Stimulated activated CD4-positive, alpha-beta T cell treated with anti-CD3 and anti-CD28 coated beads, Interleukin-12 subunit alpha, Interleukin-12 subunit beta, amount 100 ng/mL, for 48 hours (primary cell): ENCODE measurements at places on chromosomes 4 and X.

DNA sequence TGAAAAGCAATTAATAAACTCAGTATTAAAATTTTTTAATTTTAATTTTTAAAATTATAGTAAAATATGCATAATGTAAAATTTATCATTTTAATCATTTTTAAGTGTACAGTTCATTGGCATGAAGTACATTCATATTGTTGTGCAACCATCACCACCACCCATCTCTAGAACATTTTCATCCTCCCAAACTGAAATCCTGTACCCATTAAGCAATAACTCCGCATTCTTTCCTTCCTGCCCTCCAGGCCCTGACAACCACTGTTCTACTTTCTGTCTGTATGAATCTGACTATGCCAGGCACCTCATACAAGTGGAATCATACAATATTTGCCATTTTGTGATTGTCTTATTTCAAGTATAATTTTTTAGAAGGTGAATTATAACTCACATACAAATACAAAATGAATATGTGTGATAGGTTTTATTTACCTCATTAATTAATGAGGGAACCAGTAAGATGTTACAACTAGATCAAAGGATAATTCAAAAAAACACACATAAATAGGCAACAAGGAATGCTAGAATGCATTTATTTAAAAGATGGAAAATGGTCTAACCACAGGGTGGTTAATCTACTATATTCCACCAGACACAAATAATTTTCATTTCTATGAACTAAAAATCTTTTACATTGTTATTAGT is 13.1 kb upstream of the AFF1 start:
- DNase-seq = no peak

- DNase-seq = no peak
Measured at GRCh38 chr4:73687421-73687820, 52.9 kb upstream of the CXCL8 start.

DNA sequence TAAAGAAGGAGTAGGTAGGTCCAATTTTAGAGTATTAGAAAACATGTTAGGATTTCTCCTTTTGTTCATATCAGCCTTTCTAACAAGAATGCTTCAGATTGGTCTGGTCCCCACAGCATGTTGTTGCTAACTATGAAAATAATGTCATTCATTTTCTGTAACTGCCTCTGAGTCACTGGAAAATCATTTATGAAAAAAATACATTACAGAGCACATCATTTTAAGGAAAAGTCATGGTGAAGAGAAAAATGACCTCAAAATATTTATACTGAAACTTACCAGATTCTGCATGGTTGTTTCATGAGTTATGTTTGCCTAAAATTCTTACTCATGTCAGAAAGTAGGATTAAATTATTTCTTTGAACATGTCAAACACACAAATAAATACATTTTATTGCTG is 35.2 kb downstream of the DTHD1 start:
- no peak for DNase-seq

DNA sequence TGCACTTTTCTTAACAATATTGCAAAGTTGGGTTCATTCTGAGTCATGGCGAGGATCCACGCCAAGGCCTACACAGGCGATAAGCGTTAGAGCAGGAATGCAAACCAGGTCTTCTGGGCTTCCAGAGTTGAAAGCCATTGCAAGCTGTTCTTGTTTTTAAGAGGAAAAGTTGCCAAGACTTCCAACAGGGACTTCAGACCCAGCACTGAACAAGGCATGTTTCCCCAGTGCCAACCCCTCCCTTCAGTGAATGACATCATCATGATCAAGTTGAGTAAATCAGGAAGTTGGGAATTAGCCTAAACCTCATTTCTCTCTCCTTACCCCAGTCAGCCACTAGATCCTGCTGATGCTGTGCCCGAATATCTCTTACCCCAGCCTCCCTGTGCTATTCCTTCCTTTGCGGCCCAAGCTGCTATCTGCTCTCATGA is 355.1 kb downstream of the HS3ST1 start:
- no peak for DNase-seq

DNA sequence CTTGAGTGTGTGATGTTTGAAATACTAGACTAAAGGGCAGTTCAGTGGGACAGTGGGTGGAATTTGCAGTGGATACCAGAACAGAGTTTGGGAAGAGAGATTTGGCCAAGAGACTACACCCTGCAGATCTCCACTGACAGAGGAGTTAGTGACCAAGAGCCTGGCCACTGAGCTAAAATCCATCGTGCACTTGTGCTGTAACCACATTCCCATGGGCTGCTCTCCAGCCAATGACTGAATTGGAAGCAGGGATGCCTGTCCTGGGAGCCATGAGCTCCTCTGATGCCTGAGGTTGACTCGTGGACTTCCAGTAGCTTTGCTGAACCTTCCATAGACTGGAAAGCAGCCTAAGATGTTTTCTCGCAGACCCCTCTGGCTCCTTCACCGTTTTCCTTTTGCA is 296.1 kb downstream of the TRIML1 start:
- DNase-seq = no peak

GRCh38 chr4:124833831-124834505 is 121.4 kb upstream of the ANKRD50 start:
- no peak for DNase-seq

GRCh38 chrX:47483306-47484268 is 565 bp upstream of the ZNF41 start:
- no peak for DNase-seq

- no peak for DNase-seq
Measured at GRCh38 chr4:143344041-143344440, 7.4 kb downstream of the GAB1 start.

DNA sequence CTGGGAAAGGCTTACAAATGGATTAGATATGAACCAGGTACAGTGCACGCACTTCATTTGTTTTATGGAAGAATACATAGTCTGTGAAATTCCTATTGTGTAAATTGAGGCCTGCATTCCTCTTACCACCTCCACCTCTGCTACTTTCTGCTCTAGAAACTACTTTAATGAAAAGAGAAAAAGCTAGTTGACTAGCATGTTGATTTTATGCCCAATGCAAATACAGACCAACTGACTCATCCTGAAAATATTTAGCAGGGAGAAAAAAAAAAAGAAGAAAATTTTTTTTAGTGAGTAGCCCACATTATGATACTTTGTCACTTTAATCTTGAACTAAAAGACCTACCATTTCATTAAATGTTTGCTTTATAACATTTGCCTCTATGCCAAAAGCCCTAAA is 41.2 kb downstream of the DCLK2 start:
- DNase-seq = no peak

DNA sequence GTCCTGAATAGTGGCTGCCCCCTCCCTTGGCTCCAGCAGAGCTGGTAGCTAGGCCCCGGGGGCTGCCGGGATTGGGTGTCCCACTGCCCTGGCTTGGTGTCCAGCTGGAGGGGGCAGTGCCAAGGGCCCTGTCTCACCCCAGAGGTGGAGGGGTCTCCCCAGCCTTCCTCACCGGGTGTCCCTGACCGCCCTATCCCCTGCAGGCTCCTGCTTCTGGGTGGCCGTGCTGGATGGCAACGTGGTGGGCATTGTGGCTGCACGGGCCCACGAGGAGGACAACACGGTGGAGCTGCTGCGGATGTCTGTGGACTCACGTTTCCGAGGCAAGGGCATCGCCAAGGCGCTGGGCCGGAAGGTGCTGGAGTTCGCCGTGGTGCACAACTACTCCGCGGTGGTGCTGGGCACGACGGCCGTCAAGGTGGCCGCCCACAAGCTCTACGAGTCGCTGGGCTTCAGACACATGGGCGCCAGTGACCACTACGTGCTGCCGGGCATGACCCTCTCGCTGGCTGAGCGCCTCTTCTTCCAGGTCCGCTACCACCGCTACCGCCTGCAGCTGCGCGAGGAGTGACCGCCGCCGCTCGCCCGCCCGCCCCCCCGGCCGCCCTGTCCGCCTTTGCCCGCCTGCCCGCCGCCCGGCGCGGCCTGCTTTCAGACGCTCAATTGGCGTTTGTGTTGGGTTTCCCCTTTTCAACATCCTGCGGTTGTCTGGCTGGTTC is 4.6 kb downstream of the NAT8L start:
- no peak for DNase-seq

GRCh38 chr4:36254371-36254770 is 10.1 kb upstream of the ARAP2 start:
- no peak for DNase-seq

DNA sequence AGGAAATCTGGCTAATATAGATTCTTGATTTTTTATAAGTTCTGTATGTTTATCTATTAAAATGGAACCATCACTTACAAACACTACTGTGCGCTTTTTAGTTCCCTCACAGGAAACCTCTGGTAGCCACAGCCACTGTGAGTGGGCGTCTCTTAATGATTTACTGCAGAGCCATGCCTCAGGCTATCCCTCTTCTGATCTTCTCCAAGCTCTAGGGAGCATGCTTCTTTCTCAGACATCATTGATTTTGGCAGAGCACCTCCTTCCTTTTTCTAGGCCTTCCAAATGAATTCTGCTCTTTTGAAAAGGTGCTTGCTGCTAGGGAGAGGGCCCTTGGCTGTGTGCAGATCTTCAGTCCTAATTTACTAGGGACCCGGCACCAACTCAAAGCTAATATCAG is 61.1 kb upstream of the STS start:
- no peak for DNase-seq

DNA sequence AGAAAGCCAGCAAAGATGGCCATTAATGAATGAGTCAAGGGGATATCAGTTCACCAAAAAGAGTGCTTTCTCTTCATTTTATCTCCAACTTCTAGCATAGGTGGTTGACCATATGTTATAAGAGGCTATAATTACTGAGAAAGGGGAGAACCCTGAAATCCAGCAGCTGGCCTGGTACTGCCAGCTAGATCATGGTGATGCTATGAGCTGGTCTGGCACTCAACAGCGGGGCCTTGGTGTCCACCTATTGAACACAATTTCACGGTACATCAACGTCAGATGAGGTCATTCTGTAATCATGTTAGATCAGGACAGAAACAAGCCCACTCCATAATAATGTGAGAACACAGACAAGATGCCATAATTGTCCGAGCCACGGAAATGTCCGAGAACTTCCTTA is 1644.8 kb upstream of the PCDH7 start:
- no peak for DNase-seq

- no peak for DNase-seq
Measured at GRCh38 chr4:102423375-102423774, 77.8 kb upstream of the NFKB1 start.

GRCh38 chr4:181147416-181147951 is 1095.7 kb upstream of the TENM3 start:
- DNase-seq = no peak

GRCh38 chr4:89356086-89356485 is 48.5 kb upstream of the GPRIN3 start:
- no peak for DNase-seq

DNA sequence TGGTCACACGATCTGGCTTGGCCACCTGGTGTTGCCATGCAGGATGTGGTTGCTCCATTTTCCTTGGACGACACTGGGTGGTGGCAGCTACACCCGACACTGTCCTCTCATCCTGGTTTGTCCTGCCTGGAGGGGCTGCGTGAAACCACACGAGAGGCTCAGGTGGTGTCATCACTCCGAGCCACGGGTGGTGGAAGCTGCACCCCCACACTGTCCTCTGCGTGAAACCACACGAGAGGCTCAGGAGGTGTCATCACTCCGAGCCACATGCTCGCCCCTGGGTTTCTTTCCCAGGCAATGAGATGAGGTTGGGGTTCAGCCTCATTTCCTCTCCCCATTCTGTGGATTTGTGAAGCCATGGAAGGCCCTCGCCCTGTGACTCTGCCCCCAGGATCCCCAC is 34.3 kb downstream of the WFS1 start:
- DNase-seq = no peak

DNA sequence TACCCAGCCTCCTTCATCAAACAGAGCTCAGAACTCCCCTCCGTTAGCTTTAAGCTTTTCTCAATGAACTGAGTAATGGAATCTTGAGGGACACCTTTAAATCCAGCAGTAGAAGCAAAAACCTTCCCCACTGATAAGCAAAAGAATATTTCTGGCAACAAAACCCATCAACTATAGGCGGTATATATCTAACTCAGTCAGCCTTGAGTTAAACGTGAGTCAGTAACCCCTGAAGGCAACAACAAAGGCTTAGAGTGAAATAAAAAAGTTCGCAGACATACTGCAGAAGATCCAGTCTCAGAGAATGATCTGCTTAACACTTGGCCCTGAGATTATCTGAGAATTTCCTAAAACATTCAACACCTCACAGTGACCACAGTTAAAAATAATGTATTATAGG is 77.2 kb downstream of the DMD start:
- DNase-seq = no peak

- DNase-seq = no peak
Measured at GRCh38 chr4:182486881-182487280, 243.7 kb downstream of the TENM3 start.

- no peak for DNase-seq
Measured at GRCh38 chrX:125953814-125954213, 212.3 kb downstream of the DCAF12L2 start.

DNA sequence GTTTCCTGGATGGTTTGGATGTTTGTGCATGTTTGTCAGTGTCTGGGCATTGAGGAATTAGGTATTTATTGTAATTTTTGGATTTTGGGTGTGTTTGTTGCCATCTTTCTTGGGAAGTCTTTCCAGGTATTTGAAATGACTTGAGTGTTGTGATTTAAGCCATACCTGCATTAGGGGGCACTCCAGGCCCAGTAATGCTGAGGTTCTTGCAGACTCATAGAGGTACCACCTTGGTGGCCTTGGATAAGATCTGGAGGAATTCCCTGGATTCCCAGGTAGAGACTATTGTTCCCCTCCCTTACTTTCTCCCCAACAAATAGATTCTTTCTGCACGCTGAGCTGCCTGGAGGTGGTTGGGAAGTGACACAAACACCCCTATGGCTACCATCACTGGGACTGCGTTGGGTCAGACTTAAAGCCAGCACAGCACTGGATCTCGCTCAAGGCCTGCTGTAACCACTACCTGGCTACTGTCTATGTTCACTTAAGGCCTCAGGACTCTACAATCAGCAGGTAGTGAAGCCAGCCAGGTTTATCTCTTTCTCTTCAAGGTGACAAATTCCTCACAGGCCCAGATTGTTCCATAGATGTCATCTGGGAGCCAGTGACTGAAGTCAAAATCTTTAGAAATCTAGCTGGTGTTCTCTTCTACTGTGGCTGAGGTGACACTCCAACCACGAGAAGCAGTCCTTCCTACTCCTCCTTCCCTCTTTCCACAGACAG is 643.6 kb downstream of the PDHA2 start:
- DNase-seq = no peak

DNA sequence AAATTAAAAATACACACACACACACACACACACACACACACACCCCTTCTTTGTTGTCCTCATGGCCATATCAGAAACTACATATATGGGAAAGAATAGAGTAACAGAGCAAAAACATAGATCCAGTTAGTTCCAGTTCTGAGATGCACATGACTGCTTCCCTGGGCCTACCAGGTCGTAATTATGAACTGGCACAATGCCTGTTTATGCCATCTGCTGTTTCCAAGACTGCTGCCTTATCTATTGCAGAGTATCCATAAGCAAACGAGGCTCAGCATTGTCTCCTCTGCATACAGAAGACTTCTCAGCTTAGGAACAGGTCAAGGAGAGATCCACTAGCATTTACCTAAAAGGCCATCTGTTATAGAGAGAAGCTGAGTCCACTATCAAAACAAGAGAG is 789.0 kb downstream of the TECRL start:
- no peak for DNase-seq

- DNase-seq = no peak
Measured at GRCh38 chrX:38803243-38803587, 2.0 kb downstream of the MID1IP1 start.

GRCh38 chr4:2250357-2251072 is 8.6 kb upstream of the HAUS3 start:
- no peak for DNase-seq
